Hematopoietic multipotent progenitor cell treated with erythropoietin and hydrocortisone succinate and interleukin-3 and kit ligand, for 6 days (in vitro differentiated cells): ENCODE measurements at places on chromosomes 11 and 22.
A peak's percentile ranks its signal among the peaks of the same experiment; 100 is the strongest.

DNA sequence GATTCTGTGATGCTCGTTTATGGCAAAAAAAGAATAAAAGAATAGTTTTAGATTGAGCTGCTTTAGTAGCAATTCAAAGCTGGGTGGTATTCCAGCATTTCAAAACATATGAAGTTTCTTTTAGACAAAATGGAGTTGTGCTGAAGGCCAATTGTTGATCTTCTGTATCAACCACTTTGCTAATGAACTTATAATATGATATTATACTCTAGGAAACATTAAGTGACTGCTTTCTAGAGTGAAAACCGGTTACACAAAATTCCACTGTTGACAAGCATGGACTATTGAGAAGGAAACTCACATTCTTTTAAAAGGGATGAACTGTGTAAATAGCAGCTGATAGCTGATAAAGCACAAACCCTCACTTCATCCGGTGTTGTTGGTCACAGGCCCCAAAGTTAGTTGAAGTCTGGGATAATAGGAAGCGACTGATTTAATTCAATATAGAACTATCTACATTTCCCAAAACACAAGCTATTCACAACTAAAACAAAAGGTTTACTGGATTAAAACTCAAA lies 255.1 kb downstream of the CADM1 start:
- DNase-seq: no peak

- DNase-seq: peak; percentile 37
Measured at GRCh38 chr11:45083544-45084087, 62.8 kb upstream of the PRDM11 start.

DNA sequence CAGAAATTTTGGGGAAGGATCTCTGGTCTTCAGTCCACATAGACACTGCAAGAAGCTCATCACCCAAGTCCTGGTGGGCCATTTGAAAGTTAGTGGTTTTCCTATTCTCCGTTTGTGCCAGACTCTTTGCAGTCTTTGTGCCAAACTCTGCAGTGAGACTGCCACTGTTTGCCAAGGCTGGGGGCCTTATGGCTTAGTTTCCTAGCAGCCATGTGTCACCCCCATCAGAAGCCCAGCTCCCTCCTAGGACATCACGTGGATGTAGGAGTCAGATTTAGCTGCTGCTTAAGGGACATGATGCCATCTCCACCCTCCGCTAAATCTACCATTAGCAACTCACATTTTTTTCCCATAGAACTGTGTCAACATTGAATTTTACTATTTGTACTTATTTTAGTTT lies 220.0 kb downstream of the C11orf91 start:
- no peak for DNase-seq

DNA sequence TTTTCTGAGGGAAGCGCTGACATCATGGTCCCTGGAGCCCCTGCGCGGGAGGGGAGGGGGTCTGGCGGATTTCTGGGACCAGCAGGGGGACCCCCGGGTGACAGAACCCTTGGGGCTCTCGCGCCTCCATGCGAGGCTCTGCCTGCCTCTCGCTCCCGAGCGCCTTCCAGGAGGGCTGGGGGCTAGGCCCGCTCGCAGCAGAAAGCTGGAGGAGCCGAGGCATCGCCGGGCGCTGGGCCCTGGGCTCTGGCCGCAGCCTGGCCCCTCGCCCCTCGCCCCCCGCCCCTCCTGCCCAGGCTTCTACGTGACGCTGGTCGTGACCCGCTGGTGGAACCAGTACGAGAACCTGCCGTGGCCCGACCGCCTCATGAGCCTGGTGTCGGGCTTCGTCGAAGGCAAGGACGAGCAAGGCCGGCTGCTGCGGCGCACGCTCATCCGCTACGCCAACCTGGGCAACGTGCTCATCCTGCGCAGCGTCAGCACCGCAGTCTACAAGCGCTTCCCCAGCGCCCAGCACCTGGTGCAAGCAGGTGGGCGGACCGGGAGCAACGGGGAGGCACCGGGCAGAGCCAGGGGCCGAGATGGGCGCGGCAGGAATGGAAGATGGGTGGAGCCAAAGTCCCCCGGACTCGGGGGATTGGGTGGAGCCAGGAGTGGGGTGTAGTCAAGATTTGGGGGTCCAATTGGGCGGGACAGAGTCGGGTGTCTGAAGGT lies 5.4 kb downstream of the BEST1 start:
- peak; percentile 50 for DNase-seq

DNA sequence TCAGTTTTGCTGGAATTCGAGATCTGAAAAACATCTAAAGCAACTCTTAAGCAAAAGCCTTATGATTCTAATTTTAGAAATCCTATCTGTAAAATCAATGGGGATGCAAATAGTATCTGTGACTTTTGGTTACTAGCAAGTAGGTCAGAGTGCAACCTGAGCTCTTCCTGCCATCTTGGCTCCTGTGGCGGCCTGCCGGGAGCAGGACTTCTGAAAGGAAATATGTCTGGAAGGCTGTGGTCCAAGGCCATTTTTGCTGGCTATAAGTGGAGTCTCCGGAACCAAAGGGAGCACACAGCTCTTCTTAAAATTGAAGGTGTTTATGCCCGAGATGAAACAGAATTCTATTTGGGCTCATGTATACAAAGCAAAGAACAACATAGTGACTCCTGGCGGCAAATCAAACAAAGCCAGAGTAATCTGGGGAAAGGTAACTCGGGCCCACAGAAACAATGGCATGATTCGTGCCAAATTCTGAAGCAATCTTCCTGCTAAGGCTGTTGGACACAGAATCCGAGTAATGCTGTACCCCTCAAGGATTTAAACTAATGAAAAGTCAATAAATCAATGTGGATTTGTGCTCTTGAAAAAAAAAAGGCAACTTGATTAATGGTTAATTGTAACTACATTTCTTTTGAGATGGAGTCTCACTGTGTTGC lies 1.7 kb downstream of the SAMM50 start:
- DNase-seq: no peak

GRCh38 chr11:1303126-1303821 lies 6.2 kb downstream of the TOLLIP start:
- DNase-seq: peak; percentile 21

DNA sequence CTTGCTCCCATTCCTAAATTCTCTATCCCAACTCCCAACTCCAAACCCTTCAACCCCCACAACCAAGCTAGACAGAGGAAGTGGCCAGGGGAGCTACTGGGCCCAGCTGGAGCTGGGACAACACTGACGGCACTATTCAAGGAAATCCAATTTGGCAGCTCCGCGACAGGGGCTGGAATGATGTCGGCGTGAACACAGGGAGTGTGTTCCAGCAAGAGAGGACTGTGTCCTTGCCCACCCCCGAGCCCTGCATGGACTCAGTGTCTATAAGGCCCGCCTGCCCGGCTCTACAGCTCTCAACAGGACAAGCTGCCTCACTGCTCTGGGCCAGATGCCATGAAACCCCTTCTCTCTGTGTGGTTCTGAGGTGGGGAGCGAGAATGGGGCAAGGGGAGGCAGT lies 11.3 kb downstream of the PCSK7 start:
- no peak for DNase-seq

GRCh38 chr11:107392611-107393010 lies 65.0 kb downstream of the CWF19L2 start:
- DNase-seq: no peak

DNA sequence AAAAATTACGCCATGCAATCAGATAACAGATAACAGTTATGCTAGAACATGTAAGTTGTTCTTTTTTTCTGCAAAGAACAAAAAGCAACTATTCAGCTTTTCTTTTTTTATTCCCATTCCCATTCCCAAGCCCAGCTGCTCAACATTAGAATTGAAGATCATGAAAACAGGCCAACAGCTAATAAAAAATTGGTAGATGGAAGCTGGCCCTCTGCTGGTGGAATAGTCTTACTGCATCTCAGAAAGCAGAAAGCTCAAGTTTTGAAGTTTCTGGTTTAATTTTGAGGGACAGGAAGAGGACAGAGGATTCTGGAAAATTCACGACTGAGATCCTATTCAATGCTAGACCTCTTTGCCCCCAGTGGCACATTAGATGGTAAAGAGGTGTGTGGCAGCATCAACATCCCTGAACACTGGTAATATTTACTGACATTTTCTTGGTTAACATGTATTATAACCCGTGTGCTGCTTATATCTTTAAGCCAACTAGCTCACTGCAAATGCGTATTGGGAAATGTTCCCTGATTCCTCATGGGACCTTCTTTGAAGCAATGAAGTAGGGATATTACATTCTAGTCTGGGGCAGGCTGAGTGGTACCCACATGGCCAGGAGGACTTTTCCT lies 591.2 kb downstream of the OPCML start:
- peak; percentile 59 for DNase-seq

DNA sequence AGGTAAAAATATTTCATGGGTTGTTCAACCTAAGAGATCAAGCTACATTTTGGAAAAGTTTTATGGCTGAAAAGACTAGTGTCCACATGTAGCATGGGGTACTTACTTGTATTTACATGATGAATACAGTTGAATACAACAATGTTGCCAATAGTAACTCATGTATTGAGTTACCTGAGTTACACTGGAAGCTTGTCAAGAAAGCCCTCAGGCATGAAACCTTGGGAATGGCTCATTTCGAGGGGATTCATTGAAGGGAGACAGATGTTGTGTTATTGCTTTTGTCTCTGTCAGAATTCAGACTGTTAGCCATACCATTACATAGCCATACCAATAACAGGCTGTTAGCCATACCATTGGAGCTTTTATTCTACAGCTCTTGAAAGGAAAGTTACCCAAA lies 9.2 kb downstream of the OR51F2 start:
- DNase-seq: no peak

DNA sequence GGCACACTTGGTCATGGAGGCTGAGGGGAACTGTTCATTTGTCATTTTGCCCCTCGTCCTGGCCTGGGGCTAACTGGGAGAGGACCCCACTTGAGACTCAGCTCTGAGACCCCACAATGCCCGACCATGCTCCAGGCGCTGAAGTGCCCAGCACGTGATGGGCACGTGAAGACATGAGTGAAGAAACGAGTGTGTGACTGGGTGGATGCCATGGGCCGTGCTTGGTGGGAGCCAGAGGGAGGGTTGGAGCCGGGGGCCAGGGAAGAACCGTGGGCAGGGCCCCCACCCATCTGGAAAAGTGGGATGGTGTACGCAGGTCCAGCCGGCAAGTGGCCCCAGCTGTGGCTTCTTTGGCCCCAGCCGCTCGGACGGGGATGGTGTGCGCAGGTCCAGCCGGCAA lies 61.1 kb downstream of the WNT7B start:
- DNase-seq: no peak

DNA sequence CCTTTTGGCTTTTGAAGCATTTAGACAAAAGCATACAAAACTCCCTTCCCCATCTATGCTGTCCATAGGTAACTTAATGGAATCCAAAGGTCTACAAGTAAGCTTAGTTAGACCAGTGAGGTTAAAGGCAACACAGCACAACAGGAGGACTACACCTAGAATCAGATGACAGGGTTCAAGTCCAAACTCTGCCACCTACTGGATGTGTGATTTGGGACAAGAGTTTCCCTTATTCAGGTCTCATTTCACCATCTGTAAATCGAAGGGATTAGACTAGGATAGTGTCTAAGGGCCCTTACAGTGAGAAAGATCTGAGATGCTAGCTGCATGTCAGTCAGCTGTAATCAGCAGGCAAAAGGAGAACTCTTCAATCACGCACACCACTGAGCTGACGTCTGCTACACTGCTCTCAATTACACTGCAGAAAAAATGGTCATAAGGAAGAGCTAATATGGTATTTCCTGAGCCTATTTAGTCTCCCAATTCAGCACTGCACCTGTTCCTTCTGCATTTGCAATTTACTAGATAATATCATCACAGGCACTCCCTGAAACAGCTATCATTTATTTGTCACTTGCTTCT lies 82.2 kb downstream of the SERGEF start:
- DNase-seq: no peak

DNA sequence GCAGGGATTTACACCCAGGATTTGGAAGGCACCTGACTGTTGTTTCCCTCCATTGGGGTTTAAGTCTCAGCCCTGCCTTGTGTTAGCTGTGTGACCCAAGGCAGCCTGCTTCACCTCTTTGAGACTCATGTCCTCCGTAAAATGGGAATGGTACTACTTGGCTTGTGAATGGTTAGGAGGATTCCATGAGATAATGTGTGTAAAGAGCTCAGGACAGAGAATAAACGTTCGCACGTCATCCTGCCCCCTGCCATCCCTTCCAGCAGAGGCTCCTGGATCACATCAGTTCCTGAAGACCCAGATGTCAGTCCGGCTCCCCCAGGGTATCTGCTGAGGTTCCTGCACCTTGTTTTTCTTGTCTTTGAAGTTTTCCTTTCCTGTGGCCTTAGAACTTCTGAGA lies 16.8 kb upstream of the ACCSL start:
- DNase-seq: no peak

DNA sequence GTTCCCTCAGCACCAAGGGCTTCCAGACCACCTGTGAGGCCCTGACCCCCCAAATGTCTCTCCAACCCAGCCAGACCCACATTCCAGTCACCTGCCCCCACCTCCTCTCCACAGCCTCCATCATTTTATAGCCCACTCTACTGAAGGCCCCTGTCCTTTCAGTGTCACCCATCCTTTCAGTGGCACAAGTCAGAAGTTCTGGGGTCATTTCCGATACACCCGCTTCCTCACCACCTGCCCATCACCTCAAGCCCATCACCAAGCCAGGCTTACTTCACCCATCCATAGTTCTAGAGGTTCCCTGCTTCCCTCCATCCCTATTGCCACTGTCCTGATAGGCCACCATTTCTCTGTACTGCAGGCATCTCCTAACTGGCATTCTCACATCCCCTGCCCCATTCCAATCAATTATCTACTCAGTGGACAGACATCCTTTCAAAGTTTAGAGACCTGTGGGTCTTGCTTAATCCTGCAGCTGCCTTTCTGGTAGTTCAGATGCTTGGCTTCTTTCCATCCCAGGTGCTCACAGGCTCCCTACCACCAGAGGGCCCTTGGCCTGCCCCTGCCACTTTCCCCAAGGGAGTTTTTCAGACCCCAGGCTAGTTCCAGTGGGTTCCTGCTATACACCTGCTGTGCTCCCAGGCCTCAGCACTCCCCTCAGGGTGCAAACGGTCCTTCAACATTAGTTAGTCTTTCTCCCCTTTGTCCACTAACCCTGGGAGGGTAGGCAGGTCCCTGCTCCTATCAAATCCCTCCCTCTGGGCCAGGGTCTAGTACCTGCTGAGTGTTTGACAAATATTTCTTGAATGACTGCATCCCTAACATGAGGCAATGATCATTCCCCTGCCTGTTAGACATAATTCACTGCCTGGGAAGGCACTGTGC lies 7.6 kb downstream of the KCNQ1OT1 start:
- peak; percentile 37 for DNase-seq

GRCh38 chr11:109305009-109305408 lies 117.0 kb upstream of the C11orf87 start:
- DNase-seq: no peak

GRCh38 chr11:134417871-134418840 lies 6.1 kb upstream of the B3GAT1 start:
- peak; percentile 33 for DNase-seq
